ENCODE measurements at places on chromosomes 5 and 9.

DNA sequence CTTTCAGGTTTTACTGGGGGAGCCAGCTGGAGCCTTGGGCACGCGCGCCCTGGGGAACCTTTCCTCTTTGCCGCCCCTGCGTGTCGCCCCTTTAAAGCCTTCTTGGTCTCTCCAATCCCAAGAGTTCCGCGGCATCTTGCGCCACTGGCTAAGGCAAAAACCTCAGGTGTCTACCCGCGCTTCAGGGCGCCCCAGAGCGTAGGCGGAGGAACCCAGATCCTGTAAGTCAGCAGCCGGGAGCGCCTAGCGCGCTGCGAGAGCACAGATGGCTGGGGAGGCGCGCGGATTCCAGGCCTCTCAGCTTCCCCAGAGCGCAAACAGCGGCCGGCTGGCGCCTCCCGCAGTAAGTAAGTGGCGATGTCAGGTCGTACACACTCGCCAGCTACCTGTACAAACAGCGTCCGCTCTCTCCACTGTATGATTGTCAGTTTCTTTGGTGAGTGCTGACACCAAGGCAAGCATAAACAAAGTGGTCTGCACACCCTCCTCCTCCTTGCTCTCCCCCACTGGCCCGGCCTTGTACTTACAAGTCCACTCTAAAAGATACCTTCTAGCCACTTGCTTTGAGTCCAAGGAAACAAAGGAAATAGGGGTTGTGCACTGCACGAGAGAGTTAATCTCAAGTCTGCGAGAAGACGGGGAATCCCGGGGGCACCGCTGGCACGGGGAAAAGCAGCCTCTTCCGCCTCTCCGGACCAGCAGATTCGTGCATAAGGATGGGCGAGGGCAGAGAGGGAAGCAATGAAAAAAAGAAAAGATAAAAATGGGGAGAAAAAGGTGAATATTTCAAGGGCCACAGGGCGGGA is 2.9 kb downstream of the HTR1A start:
- DNase-seq = no peak

- DNase-seq = peak; percentile 79
These were observed 104.2 kb downstream of the PPARGC1B start for GRCh38 chr5:149834246-149834855.

DNA sequence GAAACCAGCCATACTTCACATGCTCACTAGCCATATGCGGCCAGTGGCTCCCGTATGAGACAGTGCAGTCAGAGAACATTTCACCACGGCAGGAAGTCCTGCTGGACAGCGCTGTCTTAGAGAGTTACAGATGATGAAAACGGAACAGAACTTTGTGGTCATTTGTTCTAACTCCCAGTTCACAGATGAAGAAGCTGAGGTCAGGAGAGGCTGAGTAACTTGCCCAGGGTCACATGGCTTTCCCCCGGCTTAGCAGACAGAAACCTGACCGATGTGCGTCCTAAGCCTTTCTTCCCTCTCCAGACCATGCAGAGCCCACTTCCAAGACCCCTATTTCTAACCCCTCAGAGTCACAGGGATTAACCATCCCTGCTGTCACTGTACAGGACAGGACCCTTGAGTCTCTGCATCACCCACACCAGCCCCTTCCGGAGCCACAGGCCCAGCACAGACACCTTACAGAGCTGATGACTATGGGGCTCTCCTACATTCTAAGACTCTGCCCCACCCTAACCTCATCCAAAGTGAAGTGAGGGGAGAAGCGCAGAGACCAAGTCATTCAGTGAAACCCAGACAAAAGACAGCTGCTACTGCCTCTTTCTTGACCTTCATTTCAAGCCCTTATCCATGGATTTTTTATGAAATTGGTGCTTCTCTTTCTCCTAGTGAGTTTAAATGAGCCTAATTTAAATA is 86.9 kb downstream of the PTPN3 start:
- DNase-seq = no peak

DNA sequence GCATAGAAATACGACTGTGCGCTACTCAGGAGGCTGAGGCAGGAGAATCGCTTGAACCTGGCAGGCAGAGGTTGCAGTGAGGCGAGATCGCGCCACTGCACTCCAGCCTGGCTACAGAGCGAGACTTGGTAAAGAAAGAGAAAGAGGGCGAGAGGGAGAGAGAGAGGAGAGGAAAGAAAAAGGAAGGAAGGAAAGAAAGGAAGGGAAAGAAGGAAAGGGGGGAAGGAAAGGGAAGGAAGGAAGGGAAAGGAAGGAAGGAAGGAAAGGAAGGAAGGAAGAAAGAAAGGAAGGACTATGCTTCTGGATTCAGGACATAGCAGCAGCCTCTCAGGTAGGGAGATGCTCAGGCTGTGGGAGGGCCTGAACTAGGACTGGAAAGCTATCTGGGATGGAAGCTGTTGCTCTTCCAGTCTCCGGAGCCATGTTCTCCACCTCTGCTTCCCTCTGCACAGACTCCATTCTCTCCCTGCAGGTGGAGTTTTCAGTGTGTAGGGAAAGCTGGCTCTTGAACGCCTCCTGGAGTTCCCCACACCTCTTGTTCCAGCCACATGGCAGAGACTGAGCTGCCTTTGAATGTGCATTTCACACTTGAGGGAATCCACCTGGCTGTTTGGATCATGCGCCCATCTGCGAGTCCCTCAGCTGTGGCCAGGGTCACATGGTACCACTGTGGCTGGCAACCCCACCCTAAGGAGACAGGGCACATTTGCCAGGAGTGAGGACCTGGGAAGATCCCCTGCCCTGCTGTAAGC is 9.1 kb downstream of the SWI5 start:
- DNase-seq = no peak

GRCh38 chr5:147464211-147464610 is 45.7 kb downstream of the DPYSL3 start:
- DNase-seq = peak; percentile 51

DNA sequence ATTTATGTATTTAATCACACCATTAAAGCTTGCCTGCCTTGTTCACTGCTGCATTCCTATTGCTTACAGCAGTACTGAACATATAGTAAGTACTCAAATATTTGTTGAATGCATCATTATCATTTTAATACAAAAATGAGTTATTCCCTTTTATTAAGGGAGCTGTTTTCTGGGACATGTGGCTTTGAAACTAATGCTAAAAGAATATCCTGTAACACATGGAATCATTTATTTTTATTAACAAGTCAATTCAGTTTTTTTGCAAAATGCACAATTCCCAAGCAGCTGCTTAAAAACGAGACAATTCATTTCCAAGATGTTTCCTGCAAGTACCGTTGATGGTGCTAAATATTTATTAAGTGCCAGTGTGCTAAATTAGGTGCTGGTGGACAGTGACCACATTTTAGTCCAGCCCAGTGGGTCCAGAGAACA is 148.3 kb upstream of the NR3C1 start:
- no peak for DNase-seq

GRCh38 chr5:158380661-158381060 is 521.7 kb upstream of the CLINT1 start:
- no peak for DNase-seq

DNA sequence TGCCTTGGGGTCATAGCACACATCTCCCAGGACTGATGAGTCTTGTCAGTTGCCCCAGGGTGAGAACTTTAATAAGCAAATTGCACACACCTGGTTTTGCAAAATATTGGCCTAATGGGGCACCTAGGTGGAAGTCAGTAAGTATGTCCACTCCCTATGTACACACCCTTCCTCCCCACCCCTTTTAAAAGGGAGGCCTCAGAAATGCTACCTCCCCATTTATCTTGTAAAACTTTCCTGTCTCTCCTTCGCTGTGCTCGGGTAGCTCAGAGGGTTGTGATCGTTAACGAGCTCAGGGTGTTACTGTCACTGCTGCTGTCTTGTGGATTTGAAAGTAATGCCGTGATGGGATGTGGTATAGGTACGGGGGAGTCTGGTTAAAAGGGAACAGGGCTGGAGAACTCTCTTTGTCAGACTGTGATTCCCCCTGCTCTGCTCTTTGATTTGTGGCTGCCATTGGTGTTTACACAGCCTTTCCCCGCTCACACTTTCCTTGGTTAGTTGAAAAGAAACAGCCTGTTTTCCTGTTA is 26.2 kb downstream of the ZNF462 start:
- DNase-seq = no peak

GRCh38 chr5:83321483-83322055 is 150.0 kb upstream of the VCAN start:
- no peak for DNase-seq

DNA sequence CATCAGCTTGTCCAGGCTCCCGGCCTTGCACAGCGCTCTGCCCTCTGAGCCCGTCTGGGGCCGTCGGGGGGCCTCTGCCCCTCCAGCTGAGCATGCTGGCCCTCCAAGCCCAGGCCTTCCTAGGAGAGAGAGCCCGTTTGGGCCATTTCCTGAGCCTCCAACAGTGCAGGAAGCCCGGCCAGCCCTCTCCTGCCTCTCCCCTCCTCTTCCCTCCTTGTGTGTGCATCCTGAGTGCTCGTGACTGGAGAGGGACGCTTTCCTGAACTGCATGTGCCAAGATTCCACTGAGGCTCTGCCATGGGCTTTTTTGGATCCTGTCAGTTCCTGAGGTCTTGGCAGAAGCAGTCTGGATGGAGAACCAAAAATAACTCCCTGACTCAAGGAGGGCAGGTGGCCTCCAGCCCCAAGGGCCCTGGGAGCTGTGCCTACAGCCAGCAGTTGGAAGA is 15.6 kb downstream of the OLFM1 start:
- DNase-seq = no peak

GRCh38 chr5:170907758-170908157 is 45.9 kb downstream of the RANBP17 start:
- DNase-seq = peak; percentile 31

DNA sequence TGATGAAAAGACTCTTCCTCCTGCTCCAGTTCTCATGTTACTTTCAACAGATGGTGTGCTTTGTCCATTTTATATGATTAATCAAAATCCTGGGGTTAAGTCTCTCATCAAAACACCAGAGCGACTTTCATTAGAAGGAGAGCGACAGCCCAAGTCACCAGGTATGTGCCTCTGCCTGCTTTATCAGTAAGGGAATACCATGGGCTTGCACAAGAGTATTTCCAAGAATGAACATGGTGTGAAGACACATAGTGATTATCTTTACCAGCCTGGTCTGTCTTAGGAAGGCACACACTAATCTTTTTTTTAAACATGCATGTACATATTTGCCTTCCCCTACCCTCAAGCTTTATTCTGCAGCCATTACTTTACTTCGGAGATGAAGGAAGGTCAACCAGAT is 15.2 kb downstream of the NUP214 start:
- DNase-seq = no peak

All from suppressor macrophage treated with lipopolysaccharide for 4 hours (primary cell).